ENCODE measurements at places on chromosomes 13 and 19.
A peak's percentile ranks its signal among the peaks of the same experiment; 100 is the strongest.

DNA sequence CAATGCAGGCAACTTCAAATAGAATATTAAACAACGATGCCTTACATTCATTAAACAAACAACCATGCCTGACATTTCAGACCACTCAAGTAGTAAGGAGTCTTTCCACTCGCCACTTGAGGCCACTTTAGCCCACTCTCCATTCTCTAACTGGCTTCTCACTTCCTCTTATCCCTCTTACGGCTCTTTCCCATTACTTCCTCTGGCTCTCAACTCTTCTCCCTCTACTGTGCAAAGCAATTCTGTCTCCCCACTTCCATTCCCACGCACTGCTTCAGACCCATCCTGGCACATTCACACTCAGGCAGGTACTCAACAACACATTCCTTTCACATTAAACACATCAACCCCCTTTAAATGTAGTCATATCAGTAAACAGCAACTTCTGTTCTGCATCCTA is 229.8 kb upstream of the IPO5 start:
- H3K27me3 ChIP-seq, result peaks cover 6% of the 10 kb centered on the region
- DNase-seq, result no peak
- no peaks in the 10 kb centered on the region for H3K4me1 ChIP-seq

GRCh38 chr13:40350283-40350992 is 316.0 kb downstream of the FOXO1 start:
- H3K27ac ChIP-seq, result no peak overlapping the region
- DNase-seq, result no peak
- H3K4me1 ChIP-seq, result peaks cover 29% of the 10 kb centered on the region
- H3K4me3 ChIP-seq, result no peak overlapping the region
- H3K27me3 ChIP-seq, result no peaks in the 10 kb centered on the region
- no peaks in the 10 kb centered on the region for H3K36me3 ChIP-seq

DNA sequence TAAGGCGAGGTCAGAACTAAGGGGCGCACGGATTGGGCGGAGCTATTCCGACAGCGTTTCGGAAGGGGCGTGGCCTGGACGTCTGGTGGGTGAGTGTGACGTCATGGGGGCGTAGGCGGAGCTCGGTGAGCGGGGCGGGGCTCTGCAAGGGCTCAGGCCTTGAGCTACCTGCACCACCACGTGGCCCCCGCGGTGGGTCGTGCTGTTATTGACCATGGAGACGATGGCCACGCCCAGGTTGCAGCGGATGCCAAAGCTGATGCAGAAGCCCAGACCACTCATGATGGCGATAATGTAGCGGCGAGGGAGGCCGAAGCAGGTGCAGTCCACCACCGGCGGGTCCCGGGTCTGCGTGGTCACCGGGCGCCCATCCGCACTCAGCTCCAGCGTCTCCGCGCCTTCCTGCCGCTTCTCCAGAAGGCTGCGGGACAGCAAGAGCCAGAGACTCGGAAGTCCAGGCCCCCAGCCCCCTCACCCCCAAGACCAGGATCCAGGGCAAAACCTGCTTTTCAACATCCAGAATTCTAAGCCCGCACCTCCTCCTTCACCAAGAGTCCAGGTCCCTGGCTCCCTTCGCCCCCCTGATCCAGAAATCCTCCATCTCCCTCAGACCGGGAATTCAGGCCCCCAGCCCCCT is 4.8 kb downstream of the SLC17A7 start:
- H3K27ac ChIP-seq, result no peak overlapping the region
- H3K4me1 ChIP-seq, result peaks cover 41% of the 10 kb centered on the region
- peaks cover 88% of the 10 kb centered on the region for H3K27me3 ChIP-seq
- peak overlapping the region; percentile 42 for H3K4me3 ChIP-seq

GRCh38 chr19:45499196-45500180 is 1.2 kb downstream of the PPM1N start:
- H3K27ac ChIP-seq, result peak overlapping the region; percentile 7
- peak overlapping the region; percentile 68 for H3K4me3 ChIP-seq
- H3K27me3 ChIP-seq, result peaks cover 21% of the 10 kb centered on the region

- no peak overlapping the region for H3K27ac ChIP-seq
- no peak overlapping the region for H3K4me3 ChIP-seq
- H3K4me1 ChIP-seq, result peaks cover 16% of the 10 kb centered on the region
- no peak for DNase-seq
- no peaks in the 10 kb centered on the region for H3K36me3 ChIP-seq
These were observed 802 bp downstream of the BCAM start for GRCh38 chr19:44809577-44810233.

DNA sequence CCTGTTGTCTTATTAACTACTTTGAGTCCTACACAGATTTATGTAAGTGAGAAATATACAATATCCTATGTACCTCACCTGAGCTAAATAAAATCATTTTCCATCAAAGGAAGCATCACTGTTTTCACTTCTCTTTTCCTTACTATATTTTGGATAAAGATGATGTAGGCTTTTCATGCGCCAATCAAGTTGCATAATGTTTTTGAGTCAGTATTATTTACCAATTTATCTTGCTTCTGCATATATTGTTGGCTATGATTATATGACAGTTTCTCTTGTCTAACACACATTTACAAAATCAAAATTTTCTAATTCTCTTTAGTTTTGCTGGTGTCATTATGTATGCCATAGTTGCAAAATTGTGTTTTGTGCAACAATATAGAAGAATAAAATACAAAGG is 67.9 kb upstream of the FRY start:
- no peak for DNase-seq
- no peaks in the 10 kb centered on the region for H3K36me3 ChIP-seq
- peaks cover 31% of the 10 kb centered on the region for H3K4me1 ChIP-seq

DNA sequence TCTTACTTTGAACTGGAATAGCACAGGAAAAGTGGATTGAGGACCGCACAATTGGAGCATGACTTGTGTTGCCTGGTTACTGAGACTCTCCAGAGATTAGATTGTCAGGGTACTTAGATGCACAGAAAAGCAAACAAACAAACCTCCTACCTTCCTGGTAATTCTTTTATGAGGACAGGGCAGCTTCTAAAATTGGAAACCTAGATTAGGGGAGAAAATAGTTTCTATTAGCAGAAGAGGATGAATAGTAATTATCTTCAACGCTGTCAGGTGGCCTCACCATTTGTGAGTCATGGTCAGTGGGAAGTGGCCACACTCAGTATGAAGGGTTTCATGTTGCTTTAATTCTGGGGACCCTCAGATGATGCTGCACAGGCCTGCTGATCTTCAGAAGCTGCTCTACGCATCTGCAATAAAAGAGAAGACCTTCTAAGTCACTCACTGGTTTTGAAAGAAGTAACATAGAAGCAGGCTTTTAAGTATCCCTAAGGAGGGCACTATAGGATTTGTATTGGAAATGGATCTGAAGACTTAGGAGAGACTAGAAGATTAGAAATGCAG is 106.8 kb downstream of the LACC1 start:
- no peak overlapping the region for H3K27ac ChIP-seq
- no peak overlapping the region for H3K4me3 ChIP-seq
- no peaks in the 10 kb centered on the region for H3K4me1 ChIP-seq

- DNase-seq, result no peak
- peaks cover 98% of the 10 kb centered on the region for H3K36me3 ChIP-seq
- peak overlapping the region; percentile 42 for H3K27ac ChIP-seq
- no peaks in the 10 kb centered on the region for H3K27me3 ChIP-seq
- peaks cover 5% of the 10 kb centered on the region for H3K4me1 ChIP-seq
These were observed 21.1 kb downstream of the ZNF274 start for GRCh38 chr19:58203814-58204475.

- no peak overlapping the region for H3K4me3 ChIP-seq
- peaks cover 10% of the 10 kb centered on the region for H3K4me1 ChIP-seq
- H3K36me3 ChIP-seq, result peaks cover 5% of the 10 kb centered on the region
- H3K27me3 ChIP-seq, result peaks cover 93% of the 10 kb centered on the region
- no peak for DNase-seq
- peak overlapping the region; percentile 62 for H3K27ac ChIP-seq
These were observed 19.9 kb downstream of the ONECUT3 start for GRCh38 chr19:1773184-1773583.

- no peak overlapping the region for H3K4me3 ChIP-seq
- no peaks in the 10 kb centered on the region for H3K36me3 ChIP-seq
- H3K4me1 ChIP-seq, result peaks cover 68% of the 10 kb centered on the region
- no peak for DNase-seq
- no peaks in the 10 kb centered on the region for H3K27me3 ChIP-seq
These were observed 3.2 kb downstream of the PDS5B start for GRCh38 chr13:32589471-32589870.

GRCh38 chr19:47284324-47284899 is 9.7 kb downstream of the INAFM1 start:
- H3K27me3 ChIP-seq, result no peaks in the 10 kb centered on the region
- no peak overlapping the region for H3K27ac ChIP-seq
- DNase-seq, result no peak
- H3K36me3 ChIP-seq, result no peaks in the 10 kb centered on the region

DNA sequence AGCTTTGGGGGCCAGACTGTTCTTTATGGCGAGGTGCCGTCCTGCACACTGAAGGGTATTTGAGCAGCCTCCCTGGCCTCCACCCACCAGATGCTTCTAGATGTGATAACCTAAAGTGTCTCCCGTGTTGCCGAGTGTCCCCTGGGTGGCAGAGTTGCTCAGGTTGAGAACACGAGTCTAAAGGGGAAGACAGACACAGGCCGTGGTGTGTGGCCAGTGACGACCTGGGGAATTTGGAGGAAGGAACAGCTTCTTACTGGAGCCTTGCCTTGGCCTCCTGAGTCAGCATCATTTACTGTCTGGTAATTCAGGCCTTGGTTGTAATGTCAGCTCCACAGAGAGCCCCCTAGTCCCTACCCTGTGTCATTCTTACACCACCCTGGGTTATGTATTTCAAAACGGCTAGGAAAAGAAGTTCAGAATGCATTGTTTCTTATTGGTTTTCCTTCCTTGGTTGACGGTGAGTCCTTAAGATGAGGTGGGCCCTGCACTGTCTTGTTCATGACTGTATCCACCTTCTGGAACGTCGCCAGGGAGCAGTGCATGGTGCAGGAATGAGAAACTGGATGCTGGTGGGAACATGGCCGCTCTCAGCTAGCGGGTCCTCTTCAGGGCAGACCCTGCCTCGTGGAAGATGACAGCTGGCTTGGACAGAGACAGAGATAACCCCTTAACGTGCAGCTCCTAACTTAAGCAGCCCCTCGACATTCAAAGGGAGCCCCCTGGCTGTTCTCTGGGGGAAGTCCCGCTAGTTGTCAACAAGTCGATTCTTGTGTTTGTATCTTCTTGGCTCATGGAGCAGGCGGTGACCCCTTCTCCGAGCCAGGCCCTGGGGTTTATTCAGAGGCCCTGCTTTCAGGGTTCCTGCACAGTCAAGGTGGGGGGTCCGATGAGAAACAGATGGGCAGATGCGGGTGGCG is 7.2 kb downstream of the SIN3B start:
- H3K4me1 ChIP-seq, result peaks cover 40% of the 10 kb centered on the region
- peak overlapping the region; percentile 76 for H3K27ac ChIP-seq
- H3K36me3 ChIP-seq, result peaks cover 61% of the 10 kb centered on the region
- no peak overlapping the region for H3K4me3 ChIP-seq
- no peaks in the 10 kb centered on the region for H3K27me3 ChIP-seq

DNA sequence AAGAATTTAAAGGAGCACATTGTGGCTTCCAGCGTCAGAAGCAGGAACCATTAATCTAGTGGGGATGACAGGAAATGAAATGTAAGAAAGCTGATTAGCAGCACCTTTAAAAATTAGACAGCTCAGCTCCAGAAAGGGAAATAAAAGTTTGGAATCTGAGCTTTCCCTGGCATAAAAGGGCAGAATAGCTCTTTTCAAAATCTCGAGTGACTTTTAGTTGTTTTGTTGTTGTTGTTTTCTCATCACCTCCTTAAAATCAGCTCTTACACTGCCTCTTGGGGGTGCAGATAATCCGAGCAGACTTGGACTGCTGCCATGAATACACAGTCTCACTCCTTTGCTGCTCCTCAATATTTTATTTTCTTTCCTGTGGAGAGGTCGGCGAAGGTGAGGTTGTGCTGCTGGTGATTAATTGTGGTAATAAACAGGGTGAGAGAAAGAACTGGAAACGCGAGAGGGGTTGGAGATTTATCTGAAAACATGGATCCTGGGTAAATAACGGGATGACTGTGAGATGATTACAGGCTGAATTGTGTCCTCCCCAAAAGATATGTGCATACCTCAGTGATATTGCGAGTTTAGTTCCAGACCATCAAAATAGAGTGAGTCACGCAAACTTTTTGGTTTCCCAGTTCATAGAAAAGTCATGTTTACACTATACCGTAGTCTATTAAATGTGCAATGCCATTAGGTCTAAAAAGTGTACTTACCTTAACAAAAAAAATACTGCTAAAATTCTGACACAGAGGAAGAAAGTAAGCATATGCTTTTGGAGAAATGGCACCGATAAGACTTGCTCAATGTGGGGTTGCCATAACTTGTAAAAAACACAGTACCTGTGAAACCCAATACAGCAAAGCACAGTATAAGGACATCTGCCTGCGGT is 787.7 kb downstream of the UQCRFS1 start:
- H3K4me1 ChIP-seq, result peaks cover 19% of the 10 kb centered on the region
- no peaks in the 10 kb centered on the region for H3K36me3 ChIP-seq

DNA sequence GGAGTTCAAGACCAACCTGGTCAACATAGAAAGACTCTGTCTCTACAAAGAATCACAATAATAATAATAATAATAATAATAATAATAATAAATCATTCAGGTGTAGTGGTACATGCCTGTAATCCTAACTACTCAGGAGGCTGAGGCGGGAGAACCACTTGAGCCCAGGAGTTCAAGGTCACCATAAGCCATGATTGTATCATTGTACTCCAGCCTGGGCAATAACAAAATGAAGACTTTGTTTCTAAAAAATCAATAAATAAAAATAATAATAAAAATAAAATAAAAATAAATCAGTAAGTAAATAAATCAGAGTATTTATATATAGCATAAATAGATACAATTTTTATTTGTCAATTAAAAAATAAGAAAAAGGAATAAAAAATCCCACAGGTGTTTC is 1636.4 kb downstream of the SLITRK1 start:
- no peak overlapping the region for H3K4me3 ChIP-seq
- H3K36me3 ChIP-seq, result no peaks in the 10 kb centered on the region
- no peak for DNase-seq
- no peak overlapping the region for H3K27ac ChIP-seq

DNA sequence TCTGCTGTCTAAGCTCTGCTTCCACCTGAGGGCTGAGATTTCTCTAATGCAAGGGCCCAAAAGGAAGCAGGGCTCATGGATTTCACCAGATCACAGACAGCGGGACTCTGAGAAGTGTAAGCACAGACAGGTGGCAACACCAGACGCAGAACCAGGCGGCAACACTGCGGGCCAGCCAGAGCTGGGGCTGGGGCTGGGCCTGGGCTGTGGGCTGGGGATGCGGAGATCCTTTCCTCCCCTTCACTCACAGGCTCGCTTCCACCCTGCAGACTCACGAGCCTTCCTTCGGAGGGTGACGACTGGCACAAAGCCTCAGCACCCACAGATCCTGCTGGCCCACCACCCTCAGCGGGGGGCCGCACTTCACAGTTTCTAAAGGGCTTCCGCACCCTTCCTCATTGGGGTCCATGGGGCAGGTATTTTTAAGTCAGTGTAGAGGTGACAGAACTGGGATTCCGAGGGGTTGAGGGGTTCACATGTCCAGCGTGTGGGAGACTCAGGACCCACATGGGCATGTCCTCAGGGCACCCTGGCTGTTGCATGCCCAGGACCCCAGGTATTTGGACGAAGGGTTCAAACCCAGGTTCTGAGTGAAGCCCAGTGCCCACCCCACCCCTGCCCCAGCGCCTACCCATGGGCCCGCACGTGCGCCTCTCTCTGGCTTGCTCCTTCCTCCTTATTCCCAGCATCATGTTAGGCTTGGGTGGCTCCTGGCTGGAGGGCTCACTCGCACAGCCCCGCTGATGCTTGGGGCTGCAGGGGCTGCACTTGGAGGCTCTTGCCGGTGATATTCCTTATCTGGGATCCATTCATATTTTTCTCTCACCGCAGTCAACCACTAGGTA is 137.3 kb upstream of the GPR12 start:
- peaks cover 34% of the 10 kb centered on the region for H3K27me3 ChIP-seq

- H3K4me3 ChIP-seq, result peak overlapping the region; percentile 80
- peaks cover 44% of the 10 kb centered on the region for H3K27me3 ChIP-seq
- H3K4me1 ChIP-seq, result peaks cover 9% of the 10 kb centered on the region
These were observed 9.1 kb upstream of the C19orf12 start for GRCh38 chr19:29724102-29724641.

All from stimulated activated naive B cell treated with anti-CD40 and anti-IgM and Interleukin-4, amounts not matched to agents 10 μg/mL and 1 μg/mL and 100 μg/mL, for 72 hours (primary cell).